Breast epithelium (tissue), 4 donors: ENCODE measurements at places on chromosomes 16 and 17.

GRCh38 chr17:34358631-34359030 lies 2.4 kb downstream of the CCL13 start:
- no peak overlapping the region for H3K4me3 ChIP-seq
- no peak overlapping the region for H3K27ac ChIP-seq
- no peak for DNase-seq
- no peaks in the 10 kb centered on the region for H3K27me3 ChIP-seq
- H3K36me3 ChIP-seq = no peaks in the 10 kb centered on the region

DNA sequence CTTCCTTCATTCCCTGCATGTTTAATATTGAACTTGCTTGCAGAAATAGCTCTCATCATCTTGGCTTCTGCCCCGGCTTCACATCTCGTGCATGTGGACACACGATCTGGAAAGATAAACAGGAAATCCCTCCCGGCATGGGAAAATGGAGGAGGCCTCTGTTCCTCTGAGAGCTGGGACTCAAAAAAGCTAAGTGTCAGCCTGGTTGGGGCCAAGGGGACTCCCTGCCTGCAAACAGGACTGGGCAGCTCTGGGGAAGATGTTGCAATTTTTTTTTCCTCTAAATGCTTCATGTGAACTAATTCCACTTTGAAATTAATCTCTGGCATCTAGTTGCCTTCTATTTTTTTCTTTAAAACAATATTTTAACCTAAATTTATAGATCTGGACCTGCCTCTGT lies 24.8 kb downstream of the ITPRIPL2 start:
- no peaks in the 10 kb centered on the region for H3K4me1 ChIP-seq
- H3K27ac ChIP-seq = peak overlapping the region; percentile 48
- no peak overlapping the region for H3K4me3 ChIP-seq
- H3K27me3 ChIP-seq = no peaks in the 10 kb centered on the region
- DNase-seq = peak; percentile 71

DNA sequence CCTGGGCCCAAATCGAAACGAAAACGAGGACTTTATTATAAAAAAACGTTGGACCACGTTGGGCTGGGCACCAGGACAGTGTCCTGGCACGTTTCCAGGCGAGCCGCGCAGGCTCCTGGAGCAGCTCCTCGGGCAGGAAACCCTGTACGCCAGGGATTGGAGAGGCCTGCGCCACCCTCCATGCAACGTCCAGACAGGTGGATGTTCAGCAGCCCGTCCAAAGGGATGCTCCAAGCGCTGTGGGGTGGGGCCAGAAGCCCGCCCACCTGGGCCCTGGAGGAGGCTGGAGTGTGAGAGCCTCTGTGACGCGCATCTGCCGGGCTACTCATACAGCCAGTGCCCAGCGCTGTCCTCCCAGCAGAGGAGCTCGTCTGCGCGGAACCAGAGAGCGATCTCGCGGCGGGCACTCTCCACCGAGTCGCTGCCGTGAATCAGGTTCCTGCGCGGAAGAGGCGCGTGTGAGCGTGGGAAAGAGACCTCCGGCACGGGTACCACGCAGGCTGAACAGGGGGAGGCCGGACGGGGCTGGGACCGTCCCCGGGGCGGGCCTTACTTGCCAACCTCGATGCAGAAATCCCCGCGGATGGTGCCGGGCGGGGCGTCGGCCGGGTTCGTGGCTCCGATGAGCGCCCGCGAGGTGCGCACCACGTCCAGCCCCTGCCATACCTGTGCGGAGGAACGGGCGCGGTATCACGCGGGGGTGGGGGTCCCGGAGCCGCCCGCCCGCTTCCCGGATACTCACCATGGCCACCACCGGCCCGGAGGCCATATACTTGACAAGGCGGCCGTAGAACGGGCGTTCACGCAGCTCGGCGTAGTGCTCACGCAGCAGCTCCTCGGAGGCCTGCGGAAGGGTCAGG lies 785 bp downstream of the NME3 start:
- no peaks in the 10 kb centered on the region for H3K36me3 ChIP-seq
- peaks cover 16% of the 10 kb centered on the region for H3K4me1 ChIP-seq
- peak overlapping the region; percentile 69 for H3K27ac ChIP-seq
- H3K27me3 ChIP-seq = no peaks in the 10 kb centered on the region
- peak; percentile 56 for DNase-seq

GRCh38 chr17:7107012-7107754 lies 7.4 kb downstream of the ASGR2 start:
- DNase-seq = no peak
- H3K4me1 ChIP-seq = no peaks in the 10 kb centered on the region
- no peaks in the 10 kb centered on the region for H3K36me3 ChIP-seq
- H3K27ac ChIP-seq = no peak overlapping the region

DNA sequence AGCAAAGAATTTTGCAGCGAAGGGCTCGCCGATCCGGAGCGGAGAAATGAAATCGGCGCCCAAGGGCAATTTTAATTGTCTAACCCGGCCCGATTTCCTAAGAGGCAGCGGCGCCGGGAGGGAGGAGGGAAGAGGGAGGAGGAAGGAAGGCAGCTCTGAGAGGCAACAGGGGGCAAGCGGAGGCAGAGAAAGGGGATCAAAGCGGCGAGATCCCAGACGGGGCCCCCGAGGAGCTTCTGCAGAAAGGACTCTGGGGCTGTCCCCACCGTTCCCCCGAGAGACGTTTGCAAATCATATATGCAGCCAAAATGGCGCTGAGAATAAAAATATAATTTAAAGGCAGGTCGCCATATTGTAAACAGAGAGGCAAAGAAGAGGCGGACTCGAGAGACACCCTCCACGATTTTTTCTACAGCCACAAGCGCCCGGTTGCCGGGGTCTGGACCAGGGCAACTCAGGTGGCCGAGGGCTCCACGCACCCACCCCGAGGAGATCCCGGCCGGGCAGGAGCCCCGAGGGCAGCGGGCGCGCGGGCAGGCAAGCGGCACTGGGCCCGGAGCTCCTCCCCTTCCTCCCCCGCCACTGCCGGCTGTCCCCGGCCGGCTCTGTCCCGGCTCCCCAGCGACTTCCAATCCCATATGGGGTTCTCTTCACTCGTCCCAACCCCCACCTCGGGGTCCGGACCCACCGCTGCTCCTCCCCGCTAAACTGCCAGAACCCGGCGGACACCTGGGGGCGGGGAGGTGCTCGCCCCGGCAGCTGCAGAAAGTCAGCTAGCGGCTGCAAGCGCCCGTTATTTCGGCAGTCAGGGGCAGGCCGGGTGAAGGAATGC lies 1.9 kb downstream of the PHF12 start:
- H3K36me3 ChIP-seq = no peaks in the 10 kb centered on the region
- peaks cover 9% of the 10 kb centered on the region for H3K4me1 ChIP-seq
- no peaks in the 10 kb centered on the region for H3K27me3 ChIP-seq
- peak overlapping the region; percentile 97 for H3K4me3 ChIP-seq
- DNase-seq = peak; percentile 69
- peak overlapping the region; percentile 95 for H3K27ac ChIP-seq

DNA sequence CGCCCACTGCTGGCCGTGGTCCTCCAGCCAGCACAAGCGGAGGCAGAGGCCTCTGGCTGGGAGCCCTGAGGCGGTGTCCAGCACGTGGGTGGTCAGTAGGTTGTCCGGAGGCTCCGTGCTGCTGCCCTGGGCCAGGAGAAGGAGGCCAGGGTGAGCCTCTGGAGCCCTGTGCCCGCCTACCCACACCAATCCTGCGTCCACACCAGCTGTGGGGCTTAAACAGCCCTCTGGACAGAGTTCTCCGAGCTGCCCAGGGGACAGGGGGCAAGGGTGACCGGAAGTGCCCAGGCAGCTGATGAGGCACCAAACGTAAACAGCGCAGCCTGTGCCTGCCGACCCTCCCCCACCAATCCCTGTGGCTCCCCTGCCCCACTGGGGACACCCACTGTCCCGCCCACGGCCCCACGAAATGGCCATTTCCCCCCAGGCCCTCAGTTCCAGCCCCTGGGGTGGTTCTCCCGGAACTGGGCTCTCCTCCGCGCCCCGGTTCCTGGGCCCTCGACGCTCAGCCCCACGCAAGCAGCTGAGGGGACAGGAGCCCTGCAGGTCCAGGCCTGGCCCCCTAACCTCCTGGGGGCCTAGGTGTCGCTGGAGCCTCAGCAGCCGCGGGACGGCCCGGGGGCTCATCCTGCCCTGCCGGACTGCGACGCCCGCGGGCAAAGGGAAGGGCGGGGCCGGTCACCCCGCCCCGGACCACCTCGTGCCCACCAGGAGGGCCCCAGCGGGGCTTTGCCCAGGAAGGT lies 27.9 kb upstream of the DBNDD1 start:
- peaks cover 4% of the 10 kb centered on the region for H3K4me1 ChIP-seq
- peak overlapping the region; percentile 80 for H3K27ac ChIP-seq
- peak overlapping the region; percentile 63 for H3K4me3 ChIP-seq

DNA sequence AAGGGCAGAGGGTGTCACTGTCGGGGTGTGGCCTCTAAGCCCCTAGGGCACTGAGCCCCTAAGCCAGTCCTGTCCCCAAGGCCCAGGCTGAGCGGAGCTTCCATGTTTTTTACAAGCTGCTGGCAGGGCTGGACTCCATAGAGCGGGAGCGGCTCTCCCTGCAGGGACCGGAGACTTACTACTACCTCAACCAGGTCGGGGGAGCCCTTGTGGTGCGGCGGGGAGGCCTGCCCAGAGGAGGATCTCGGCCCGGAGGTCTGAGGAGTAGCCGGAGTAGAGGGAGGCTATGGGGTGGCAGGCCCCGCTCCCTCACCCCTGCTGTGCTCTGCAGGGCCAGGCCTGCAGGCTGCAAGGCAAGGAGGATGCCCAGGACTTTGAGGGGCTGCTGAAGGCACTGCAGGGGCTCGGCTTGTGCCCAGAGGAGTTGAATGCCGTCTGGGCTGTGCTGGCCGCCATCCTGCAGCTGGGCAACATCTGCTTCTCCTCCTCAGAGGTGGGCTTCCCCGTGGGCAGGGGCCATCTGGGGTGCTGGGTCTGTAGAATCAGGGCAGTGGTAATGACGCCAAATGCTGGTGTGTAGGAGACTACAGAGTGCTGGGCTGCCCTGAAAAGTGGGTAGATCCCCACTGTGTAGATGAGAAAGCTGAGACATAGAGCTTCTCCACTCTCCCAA lies 4.9 kb downstream of the MYO15B start:
- peaks cover 7% of the 10 kb centered on the region for H3K4me1 ChIP-seq
- no peak for DNase-seq
- H3K4me3 ChIP-seq = no peak overlapping the region
- no peaks in the 10 kb centered on the region for H3K27me3 ChIP-seq
- H3K27ac ChIP-seq = no peak overlapping the region

DNA sequence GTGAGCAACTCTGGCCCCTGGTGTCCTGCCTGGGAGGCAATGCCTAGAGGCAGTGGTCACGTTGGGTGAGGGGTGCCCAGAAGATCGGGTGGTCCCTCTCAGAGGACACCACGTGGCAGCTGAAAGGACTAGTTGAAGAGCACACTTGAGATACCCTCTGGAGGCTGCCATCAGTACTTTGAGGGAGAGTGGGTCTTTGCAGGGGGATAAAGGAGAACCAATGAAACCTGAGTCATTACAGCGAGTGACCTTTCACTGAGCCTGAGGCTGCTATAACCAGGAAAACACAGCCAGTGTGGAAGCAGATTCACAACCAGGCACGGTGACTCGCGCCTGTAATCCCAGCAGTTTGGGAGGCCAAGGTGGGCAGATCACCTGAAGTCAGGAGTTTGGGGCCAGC lies 18.9 kb downstream of the CA4 start:
- no peaks in the 10 kb centered on the region for H3K27me3 ChIP-seq
- H3K27ac ChIP-seq = no peak overlapping the region
- no peak for DNase-seq
- H3K4me1 ChIP-seq = no peaks in the 10 kb centered on the region

- no peak overlapping the region for H3K4me3 ChIP-seq
- H3K4me1 ChIP-seq = no peaks in the 10 kb centered on the region
- no peaks in the 10 kb centered on the region for H3K27me3 ChIP-seq
- H3K36me3 ChIP-seq = no peaks in the 10 kb centered on the region
Observed at GRCh38 chr17:73211745-73212144, 18.9 kb downstream of the COG1 start.

- no peak for DNase-seq
- peak overlapping the region; percentile 58 for H3K27ac ChIP-seq
- no peaks in the 10 kb centered on the region for H3K4me1 ChIP-seq
- no peaks in the 10 kb centered on the region for H3K27me3 ChIP-seq
Observed at GRCh38 chr17:10071141-10071540, 127.3 kb downstream of the GAS7 start.

DNA sequence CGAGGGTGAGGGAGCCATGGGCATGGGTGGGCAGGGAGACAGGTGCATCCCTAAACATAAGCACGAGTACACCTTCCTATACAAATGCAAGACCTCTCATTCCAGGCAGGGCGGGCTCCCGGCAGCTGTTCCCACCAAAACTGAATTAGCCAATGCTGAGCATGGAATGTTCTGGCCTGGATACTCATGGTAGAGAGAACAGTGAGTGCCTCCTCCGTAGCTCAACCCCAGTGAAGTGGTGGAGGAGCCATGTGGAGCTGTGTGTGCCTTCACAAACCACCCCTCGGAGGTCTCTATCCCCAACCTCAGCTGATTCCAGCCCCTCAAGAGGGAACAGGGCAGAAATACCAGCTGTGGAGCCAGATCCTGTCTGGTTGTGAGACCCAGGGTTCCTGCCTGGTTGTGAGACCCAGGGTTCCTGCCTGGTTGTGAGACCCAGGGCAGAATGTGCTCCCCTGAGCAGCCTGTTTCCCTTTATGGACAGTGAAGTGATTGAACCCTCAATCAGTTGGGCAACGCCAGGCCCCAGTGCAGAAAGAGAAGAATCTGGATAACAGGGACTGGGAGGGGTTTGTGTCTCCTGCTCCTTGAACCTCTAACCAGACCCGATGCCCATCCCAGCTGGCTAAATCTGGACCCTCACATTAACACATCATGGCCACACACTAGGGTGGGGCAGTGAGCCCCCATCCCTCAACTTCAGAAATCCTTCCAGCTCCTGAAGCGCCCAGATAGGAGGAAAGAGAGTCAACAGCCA lies 2.4 kb upstream of the CDH16 start:
- no peak for DNase-seq
- H3K4me1 ChIP-seq = no peaks in the 10 kb centered on the region
- no peak overlapping the region for H3K27ac ChIP-seq
- H3K27me3 ChIP-seq = no peaks in the 10 kb centered on the region
- no peaks in the 10 kb centered on the region for H3K36me3 ChIP-seq

DNA sequence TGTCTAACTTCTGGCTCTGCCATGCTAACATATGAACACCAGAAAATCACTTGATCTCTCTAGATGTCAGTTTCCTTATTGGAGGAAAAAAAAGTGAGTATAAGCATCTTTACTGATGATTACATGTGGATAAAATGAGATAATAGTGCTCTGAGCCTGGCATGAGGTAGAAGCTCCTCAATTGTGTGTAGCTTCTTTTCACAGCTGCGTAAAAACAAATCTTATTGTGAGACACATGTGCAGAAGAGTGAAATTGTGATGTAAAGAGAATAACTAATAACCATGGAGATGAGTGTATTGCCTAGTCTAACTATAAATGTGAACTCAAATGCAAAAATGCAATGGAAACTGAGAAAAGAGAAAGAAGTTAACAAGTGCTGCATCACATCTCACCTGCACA lies 44.7 kb downstream of the CDH11 start:
- no peak overlapping the region for H3K4me3 ChIP-seq
- no peaks in the 10 kb centered on the region for H3K36me3 ChIP-seq
- H3K4me1 ChIP-seq = no peaks in the 10 kb centered on the region
- no peak for DNase-seq
- H3K27me3 ChIP-seq = no peaks in the 10 kb centered on the region

- peaks cover 7% of the 10 kb centered on the region for H3K36me3 ChIP-seq
- no peaks in the 10 kb centered on the region for H3K4me1 ChIP-seq
- no peaks in the 10 kb centered on the region for H3K27me3 ChIP-seq
- no peak overlapping the region for H3K27ac ChIP-seq
- DNase-seq = no peak
Observed at GRCh38 chr17:51217946-51218345, 41.9 kb downstream of the MBTD1 start.
